ENCODE measurements at places on chromosomes 6 and 20. TPM values are rescaled to one million over a fixed set of nuclear protein-coding genes. Genes with fewer than 3 reads are reported as not detected.
A peak's percentile ranks its signal among the peaks of the same experiment; 100 is the strongest.

- no peaks in the 10 kb centered on the region for H3K36me3 ChIP-seq
- peaks cover 14% of the 10 kb centered on the region for H3K4me1 ChIP-seq
- H3K4me3 ChIP-seq, result no peak overlapping the region
- no peaks in the 10 kb centered on the region for H3K27me3 ChIP-seq
These were observed 541.7 kb upstream of the BTBD3 start for GRCh38 chr20:11375966-11376365.

The PTCHD4 gene
- total RNA-seq, result 0.75 TPM

GRCh38 chr6:160282444-160282843 lies 23.8 kb upstream of the SLC22A2 start:
- H3K4me3 ChIP-seq, result no peak overlapping the region
- H3K27ac ChIP-seq, result no peak overlapping the region
- no peaks in the 10 kb centered on the region for H3K4me1 ChIP-seq

DNA sequence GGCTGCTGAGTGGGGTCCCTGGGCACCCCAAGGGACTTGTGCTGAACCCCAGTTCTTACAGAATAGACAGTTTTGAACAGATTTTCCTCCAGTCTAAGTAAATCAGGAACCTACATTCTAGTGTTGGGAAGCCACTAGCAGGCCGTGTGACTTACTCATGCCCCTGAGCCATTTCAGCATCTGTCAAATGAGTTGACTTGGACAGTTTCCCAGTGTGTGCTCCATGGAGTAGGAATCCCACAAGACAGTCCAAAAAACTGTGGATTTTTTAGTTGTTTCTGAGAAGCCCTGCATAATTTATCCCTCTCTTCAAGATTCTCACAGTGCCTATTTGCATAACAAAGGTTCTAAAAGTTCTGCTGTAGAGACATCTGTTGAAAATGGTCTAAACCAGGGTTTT lies 2.1 kb downstream of the GABRR2 start:
- H3K27ac ChIP-seq, result peak overlapping the region; percentile 53
- H3K27me3 ChIP-seq, result no peaks in the 10 kb centered on the region
- no peak for DNase-seq

- H3K27me3 ChIP-seq, result no peaks in the 10 kb centered on the region
- no peak for DNase-seq
- no peaks in the 10 kb centered on the region for H3K4me1 ChIP-seq
- H3K4me3 ChIP-seq, result no peak overlapping the region
These were observed 140.9 kb downstream of the RNF144B start for GRCh38 chr6:18527836-18528743.

DNA sequence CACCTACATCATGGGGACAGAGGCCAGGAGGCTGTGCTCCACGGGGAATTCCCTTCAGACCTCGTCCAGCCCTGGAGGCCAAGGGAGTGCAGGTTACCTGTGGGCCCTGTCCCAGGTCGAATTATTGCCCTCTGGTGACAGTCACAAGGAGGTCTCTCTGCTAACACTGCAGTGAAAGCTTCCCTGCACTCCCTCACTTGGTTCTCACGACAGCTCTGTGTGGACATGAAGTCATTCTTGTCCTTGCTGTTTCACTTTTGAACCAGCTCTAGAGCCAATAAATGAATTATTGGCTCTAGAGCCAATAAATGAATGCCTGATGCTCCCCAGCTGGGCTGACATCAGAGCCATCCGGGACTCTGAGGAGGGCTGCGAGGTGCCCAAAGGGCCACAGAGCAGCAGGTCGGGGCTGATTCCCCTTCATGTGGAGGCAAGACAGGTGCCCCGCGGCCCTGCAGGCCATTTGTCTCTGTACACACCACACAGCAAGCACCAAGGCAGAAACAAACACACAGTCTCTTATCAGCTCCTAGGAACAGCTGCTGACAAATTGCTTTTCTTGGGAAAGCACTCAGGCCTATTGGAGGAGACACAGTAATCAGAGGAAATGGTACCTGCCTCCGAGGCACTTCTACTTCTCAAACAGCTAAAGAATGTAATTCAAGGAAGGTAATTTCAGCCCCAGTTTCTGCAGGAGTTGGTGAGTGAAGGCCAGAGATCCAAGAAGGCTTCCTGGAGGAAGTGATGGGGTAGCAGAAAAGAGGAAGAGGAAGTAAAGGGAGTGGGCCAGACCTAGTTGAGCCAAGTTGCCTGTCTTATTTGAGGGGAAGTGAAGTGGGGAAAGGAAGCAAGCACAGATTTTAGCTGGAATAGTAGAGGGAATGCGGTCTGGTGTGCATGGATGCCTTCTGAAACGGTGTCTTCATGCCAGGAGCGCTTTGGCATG lies 27.5 kb upstream of the TBXT start:
- H3K4me1 ChIP-seq, result no peaks in the 10 kb centered on the region
- no peaks in the 10 kb centered on the region for H3K36me3 ChIP-seq
- DNase-seq, result no peak
- no peaks in the 10 kb centered on the region for H3K27me3 ChIP-seq
- H3K27ac ChIP-seq, result no peak overlapping the region
- no peak overlapping the region for H3K4me3 ChIP-seq

DNA sequence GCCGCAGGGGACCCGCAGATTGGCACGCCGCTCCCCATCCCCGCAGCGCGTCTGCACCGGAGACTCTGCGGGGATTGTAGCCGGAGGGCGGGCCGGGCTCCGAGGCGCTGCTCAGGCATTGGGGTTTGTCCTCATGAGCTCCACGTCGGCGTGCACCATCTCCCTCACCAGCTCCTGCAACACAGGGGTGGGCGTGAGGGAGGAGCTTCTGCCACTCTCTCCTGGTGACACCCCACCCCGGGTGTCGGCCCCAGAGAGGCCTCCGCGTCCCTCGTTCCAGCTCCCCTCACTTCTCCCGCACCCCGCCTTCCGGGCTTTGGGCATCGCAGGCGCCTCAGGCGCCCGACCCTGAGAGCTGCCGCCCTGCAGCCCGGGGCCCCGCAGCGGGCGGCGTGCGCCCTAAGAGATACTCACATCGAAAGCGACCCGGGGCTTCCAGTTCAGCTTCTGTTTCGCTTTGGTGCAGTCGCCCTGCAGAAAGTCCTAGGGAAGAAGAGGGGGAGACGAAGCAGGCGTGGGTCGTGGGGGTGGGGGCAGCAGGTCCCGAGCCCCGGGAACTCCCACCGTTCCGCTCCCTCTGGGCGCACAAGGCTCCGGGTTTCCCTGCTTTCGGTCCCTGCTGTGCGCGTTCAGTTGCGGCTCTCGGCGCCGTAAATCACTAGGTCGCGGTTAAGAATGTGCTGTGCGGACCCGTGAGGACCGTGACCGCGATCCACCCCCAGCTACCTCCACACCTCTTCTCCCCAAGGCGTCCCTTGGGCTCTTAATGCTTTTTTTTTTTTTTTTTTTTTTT lies 14.5 kb downstream of the FOXC1 start:
- peaks cover 97% of the 10 kb centered on the region for H3K27me3 ChIP-seq
- H3K36me3 ChIP-seq, result no peaks in the 10 kb centered on the region
- H3K4me1 ChIP-seq, result peaks cover 12% of the 10 kb centered on the region
- no peak overlapping the region for H3K4me3 ChIP-seq

DNA sequence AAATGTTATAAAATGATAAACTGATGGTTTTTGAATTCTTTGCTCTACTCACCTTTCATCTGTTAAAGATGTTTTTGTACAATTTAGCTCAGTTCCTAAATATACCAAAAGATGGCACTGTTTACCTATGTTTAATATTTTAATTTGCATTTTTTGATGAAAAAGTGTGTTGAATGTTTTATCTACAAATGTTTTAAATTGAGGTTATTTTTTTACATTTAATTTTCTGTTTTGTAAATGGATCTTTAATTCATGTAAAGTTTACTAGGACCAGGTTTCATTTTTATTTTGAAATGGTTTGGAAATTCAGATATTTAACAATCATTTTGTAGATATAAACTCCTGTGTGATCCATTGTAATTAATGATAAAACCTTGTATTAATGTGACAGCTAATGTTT lies 30.0 kb downstream of the CDKAL1 start:
- H3K4me3 ChIP-seq, result no peak overlapping the region
- no peaks in the 10 kb centered on the region for H3K4me1 ChIP-seq
- H3K27ac ChIP-seq, result no peak overlapping the region
- no peak for DNase-seq
- no peaks in the 10 kb centered on the region for H3K27me3 ChIP-seq
- H3K36me3 ChIP-seq, result no peaks in the 10 kb centered on the region

GRCh38 chr6:27281105-27281539 lies 31.0 kb downstream of the POM121L2 start:
- no peak for DNase-seq
- peaks cover 99% of the 10 kb centered on the region for H3K27me3 ChIP-seq
- no peak overlapping the region for H3K4me3 ChIP-seq
- H3K4me1 ChIP-seq, result peaks cover 5% of the 10 kb centered on the region
- no peaks in the 10 kb centered on the region for H3K36me3 ChIP-seq
- no peak overlapping the region for H3K27ac ChIP-seq

All from transverse colon (tissue), 4 donors.